Stimulated activated CD4-positive, alpha-beta T cell treated with anti-CD3 and anti-CD28 coated beads, Interleukin-15, amount 100 ng/mL, for 24 hours (primary cell): ENCODE measurements at places on chromosomes 6 and 20.

DNA sequence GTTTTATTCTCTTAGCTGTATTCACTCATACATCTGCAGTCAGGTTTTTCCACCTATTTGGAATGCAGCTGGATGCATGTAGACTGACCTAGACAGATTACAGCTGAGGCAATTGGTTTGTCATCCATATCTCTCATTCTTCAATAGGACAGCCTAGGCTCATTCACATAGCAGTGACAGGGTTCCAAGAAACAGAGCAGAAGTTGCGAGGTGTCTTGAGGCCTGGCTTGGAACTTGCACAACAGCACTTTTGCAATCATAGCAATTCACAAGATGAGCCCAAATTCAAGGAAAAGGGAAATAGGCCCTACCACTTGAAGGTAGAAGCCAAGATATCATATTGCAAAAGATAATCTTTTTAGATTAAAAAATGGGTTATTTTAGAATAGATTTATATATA, 508.9 kb upstream of the JAG1 start:
- no peak for DNase-seq

DNA sequence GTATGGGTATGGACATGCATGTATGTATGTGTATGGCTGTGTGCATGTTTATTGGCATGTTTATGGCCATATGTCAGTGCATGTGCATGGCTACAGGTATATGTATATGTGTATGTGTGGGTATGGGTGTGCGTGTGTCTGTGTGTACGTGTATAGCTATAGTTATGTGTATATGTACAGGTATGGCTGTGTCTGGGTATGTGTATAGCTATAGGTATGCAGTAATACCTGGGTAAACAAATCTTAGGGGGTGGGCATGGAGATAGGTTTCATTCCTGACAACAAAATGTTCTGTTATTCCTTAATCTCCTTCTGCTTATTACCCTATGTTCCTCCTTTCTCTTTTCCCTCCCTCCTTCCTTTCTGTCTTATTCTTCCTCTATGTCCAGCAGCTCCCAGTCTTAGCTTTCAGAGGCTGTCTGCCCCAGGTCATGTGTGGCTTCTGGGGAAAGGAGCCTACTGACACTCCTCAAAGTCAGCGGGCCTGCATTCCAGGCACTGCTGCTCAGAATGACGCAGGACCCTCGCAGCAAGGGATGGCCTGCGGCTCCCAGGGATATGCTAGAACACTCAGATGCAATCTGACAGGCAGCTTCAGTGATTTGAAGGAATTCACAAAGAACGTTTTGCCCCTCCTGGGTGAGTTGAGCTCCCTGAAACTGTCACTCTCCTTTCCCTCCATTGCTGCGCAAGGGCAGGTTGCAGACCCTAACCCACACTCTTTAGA, 139.3 kb upstream of the PHACTR1 start:
- DNase-seq = no peak

- no peak for DNase-seq
Observed at GRCh38 chr6:79676785-79677736, 45.9 kb downstream of the SH3BGRL2 start.

GRCh38 chr6:149680503-149680902, 32.0 kb upstream of the KATNA1 start:
- no peak for DNase-seq

- DNase-seq = no peak
Observed at GRCh38 chr6:2042956-2043648, 202.3 kb downstream of the GMDS start.

GRCh38 chr20:8433291-8433690, 301.2 kb downstream of the PLCB1 start:
- no peak for DNase-seq

DNA sequence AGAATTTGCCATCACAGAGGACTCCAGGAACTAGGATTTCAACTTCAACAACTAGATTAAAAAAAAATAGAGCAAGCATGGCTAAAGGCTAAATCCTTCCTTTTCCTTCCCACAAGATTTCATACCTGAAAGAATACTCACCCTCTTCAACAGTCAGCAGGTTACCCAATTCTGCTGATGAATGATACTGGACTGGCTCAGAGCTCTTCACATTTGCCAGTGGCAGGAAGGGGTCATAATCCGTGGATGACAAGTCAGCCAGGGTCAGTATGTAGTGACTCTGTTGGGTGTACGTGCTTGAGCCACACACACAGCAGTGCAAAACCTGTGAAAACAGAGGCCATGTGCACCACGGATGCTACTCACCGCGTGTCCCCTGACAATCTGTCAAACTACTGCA, 152.9 kb downstream of the INSM1 start:
- DNase-seq = no peak

DNA sequence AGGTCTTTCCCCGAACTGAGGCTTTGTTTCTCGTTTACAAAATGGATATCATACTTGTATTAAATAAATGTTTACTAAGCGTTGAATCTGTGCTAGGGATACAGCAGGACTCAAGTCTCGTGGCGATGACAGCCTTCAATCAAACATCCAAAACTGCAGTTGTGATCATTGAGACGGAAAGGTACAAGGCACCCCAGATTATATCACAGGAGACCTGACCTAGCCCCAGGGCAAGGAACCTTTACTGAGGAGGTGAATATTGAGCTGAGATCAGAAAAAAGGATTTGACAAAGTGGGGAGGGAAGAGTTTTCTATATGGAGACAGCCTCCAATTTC, 476 bp downstream of the AAR2 start:
- DNase-seq = no peak

- DNase-seq = peak; percentile 28
Observed at GRCh38 chr6:1312473-1313367, 822 bp downstream of the FOXQ1 start.

DNA sequence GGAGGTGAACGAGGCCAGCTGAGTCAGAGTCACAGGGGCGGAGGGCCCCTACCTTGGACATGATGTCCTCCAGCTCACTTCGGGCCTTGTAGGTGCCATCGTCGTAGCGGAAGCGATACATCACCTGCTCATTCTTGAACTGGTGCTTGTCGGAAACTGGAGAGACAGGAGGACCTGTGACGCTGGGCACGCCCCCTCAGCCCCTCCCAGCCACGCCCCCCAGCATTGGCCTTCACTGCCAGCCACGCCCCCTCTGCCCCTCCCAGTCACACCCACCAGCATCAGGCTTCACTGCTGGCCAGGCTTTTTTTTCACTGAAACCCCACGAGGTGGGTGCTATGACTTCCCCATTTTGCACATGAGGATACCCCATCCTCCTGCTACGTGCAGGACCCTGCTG, 148.2 kb downstream of the PREX1 start:
- DNase-seq = peak; percentile 28

- no peak for DNase-seq
Observed at GRCh38 chr20:25453035-25453810, 45.8 kb downstream of the GINS1 start.

- peak; percentile 15 for DNase-seq
Observed at GRCh38 chr20:32112841-32113240, 3.3 kb downstream of the TM9SF4 start.

DNA sequence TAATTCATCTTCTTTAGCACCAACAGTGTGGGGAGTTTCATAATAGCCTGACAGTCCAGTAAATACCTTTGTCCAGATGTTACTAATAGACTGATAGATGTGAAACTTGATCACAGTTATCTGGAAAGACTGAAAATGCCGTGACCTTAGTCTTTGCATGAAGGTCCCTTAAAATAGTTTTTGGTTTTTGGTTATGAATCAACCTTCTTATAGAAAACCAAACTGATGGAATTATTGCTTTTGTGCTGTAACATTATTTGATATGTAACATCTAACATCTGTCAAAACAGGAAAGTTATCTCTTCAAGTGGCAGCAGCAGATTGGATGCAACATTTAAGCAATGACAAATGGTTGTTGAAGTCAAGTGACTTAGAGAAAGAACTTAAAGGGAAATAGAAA, 190.4 kb downstream of the DOK5 start:
- no peak for DNase-seq

DNA sequence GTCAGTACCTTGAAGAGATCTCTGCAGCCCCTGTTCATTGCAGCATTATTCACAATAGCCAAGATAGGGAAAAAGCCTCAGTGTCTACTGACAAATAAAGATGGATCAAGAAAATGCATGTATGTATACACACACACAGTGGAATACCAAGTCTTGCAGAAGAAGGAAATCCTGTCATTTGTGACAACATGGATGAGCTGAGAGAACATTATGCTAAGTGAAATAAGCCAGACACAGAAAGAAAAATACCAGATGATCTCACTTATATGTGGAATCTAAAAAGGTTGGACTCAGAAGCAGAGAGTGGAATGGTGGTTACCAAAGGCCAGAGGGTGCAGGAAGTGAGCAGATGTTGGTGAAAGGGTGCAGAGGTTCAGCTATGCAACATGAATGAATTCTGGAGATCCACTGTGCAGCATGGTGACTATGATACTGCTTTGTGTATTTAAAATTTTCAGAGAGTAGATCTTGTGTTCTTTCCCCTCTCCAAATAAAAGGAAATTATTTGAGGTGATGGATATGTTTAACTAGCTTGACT, 11.0 kb upstream of the SLC22A1 start:
- no peak for DNase-seq

- no peak for DNase-seq
Observed at GRCh38 chr20:34748709-34749108, 44.6 kb downstream of the TP53INP2 start.

DNA sequence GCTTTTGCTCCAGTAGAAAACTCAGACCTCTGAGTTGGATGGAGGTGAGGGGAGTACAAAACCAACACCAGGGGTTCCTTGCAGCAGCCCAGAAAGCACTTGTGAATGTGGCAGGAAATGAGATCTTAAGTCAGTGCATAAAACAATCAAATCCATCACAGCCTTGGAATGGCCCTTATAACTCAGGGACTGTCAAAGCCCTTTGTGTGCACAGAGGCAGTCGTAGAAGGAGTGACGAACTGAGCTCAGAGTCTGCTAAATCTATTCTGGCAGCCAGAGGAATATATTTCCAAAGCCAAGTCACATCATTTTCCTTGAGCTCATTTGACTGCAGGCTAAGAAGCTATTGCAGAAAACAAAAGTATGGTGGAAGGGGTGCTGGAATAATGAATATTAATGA, 676.6 kb downstream of the DHX35 start:
- no peak for DNase-seq

DNA sequence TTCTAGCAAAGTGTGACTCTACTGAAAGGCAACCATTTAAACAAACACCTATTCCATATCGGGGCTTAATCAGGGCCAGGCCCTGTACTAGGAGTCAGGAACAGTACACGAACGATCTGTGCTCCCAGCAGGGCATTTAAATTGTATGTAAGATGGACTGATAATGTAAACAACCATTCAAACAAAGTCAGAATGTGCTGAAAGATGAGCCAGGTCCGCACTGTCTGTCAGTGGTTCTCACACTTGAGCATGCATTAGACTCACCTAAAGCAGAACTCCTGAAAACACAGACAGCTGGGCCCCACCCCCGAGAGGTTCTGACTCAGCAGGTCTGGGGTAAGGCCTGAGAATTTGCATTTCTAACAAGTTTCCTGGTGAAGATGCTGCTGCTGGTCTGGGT, 81.6 kb downstream of the PXDC1 start:
- DNase-seq = no peak

GRCh38 chr6:50654155-50654554, 59.2 kb upstream of the TFAP2D start:
- DNase-seq = no peak

DNA sequence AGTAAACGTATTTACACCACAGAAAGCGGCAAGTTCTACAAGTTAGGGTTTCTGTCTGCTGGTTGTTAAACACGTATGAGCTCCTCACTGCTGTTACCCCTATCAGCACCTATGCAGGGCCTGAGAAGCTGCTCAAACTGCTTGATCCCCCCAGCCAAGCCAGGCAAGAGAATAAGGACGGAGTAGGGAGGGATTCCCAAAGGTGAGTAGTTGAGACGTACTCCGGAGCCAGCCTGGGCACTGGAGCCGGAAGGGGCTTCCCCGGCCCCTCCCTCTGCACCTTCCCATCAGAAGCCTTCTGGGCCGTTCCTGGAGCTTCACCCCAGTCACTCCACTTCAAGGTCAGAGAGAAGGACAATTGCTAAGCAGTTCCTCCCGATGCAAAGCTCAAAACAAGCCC, 58.0 kb downstream of the RIPOR3 start:
- DNase-seq = no peak

- no peak for DNase-seq
Observed at GRCh38 chr6:155377061-155377460, 62.8 kb upstream of the TFB1M start.

DNA sequence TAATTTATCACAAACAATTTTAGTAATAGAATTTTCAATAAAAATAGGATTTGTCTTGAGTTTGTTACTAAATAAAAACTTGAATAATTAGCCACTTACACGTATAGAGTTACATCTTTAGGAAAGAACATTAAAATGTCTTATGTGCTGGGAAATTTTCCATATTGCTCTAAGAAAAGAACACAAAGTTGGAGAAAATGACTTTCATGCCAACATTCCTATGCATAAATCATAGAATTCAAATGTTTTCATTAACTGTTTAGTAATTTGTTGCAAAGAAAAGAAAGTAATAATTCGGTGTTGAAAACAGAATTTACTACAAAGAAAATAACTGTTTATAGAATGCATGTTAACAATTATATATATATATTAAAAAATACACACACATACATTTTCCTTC, 4.7 kb upstream of the TBC1D32 start:
- DNase-seq = no peak

GRCh38 chr6:25179051-25179778, 100.0 kb upstream of the CARMIL1 start:
- DNase-seq = no peak

- no peak for DNase-seq
Observed at GRCh38 chr6:136546331-136546730, 3.9 kb downstream of the MAP7 start.

- peak; percentile 49 for DNase-seq
Observed at GRCh38 chr6:223763-224162, 68.5 kb upstream of the DUSP22 start.

DNA sequence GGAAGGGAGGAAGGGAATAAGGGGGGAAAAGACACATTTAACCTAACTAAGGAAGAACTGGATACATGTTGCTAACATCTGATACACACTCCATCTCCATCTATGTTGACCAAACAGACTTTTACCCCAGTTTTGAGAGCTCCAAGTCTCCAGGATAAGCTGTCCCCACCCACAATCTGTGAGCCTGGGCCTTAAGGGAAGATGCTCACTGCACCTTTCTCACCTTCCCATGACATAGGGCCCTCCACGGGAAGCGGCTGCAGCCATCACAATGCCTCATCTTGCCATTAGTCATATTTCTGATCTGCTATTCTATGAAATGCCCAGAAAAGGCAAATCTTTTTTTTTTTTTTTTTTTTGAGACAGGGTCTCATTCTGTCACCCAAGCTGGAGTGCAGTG, 126.6 kb upstream of the SALL4 start:
- no peak for DNase-seq
